Retinal pigment epithelial cell (primary cell): ENCODE measurements at places on chromosomes 3 and 15.
A peak's percentile ranks its signal among the peaks of the same experiment; 100 is the strongest.

- DNase-seq: peak; percentile 93
These were observed 571.8 kb downstream of the ZPLD1 start for GRCh38 chr3:103006526-103007183.

DNA sequence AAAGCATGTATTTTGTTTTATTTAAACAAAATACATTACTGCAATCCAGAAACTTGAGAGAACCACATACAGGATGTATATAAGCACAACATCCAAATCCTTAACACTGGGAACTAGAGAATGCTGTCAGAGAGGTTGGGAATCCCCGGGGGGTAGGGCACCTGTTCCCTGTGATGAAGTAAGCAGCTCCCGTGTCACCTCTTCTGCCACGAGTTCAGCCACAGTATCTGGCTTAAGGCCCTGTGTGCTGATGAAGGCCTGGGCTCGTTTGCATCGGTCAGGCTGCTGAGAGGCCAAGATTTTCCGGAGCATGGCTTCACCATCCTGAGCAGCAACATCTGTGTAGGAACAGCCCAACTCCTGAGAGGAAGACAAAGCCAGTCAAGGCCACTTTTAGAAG lies 36.4 kb downstream of the EIF3J start:
- DNase-seq: no peak

DNA sequence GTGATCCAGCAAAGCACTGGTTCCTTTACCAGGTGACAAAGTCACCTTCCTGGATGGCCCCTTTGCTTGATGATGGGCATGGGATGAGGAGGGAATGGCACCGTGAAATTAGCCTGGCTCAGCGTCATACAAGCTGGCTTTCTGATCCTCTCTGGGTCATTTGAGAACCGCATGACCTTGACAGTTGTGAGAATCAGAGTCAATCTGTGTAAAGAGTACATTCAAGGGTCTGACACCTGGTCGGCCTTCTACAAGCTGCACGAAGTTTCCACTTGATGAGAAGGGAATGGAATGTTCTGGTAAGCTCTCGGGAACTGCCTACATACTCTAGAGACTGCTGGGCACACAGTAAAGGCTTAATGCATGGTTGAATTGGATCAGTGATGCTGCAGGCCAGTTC lies 319.8 kb upstream of the TLE3 start:
- DNase-seq: no peak

- DNase-seq: no peak
These were observed 295.8 kb downstream of the MAGI1 start for GRCh38 chr3:65742914-65743313.

GRCh38 chr3:148756311-148756710 lies 58.6 kb downstream of the AGTR1 start:
- no peak for DNase-seq

DNA sequence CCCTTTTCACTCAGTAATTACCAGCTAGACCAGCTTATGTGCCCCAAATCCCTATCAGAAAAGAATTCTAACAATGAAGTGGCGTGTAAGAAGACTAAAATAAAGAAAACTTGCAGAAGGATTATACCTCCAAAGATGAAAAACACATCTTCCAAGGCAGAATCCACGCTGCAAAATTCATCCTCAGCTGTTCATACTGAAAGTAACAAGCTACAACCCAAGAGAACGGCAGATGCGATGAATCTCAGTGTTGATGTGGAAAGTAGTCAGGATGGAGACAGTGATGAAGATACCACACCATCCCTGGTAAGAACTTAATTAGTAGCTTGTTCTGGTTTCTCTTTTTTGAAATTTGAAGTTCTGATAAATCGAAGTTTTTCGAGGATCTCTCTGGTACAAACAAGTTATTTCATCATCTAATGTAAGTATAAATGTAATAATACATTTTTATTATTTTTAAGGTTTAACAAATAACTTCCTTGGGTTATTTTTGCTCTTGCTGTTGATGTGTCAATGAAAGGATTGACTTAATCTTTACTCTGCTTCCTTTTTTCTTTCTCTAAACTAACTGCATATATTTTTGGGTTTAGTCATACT lies 1.4 kb downstream of the WDR76 start:
- DNase-seq: no peak

DNA sequence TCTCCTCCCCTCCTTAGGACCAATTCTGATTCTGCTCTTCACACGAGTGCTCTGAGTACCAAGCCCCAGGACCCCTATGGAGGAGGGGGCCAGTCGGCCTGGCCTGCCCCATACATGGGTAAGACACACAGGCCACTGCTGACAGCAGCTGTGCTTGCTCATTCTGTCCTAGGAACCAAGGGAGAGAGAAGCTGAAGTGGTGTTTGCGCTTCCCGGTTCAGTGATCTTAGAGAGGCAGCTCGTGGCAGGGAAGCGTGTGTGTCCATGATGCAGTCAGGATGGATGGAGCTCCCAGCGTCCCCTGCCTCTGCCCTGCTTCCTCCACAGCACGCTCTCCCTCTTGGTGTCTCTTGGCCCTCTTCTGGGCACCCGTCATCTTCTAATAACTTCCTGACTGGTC lies 77.6 kb downstream of the CRTC3 start:
- DNase-seq: no peak

- no peak for DNase-seq
These were observed 361.9 kb upstream of the TRIM42 start for GRCh38 chr3:140315955-140316354.

DNA sequence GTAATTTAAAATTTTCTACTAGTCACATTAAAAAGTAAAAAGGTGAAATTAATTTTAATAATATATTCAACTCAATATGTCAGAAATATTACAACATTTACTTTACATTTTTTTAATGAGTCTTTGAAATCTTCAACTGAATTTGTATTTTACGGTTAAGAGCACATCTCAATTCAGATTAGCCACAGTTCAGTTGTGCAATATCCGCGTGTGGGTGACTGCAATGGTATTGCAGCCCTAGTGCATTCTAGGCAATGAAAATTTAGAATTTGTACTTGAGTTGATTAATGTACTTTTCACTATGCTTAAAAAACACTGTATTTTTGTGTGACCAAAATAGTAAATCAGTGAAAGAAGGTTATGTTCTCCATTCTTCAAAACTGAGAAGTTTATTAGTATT lies 57.3 kb downstream of the CEP63 start:
- DNase-seq: peak; percentile 1

DNA sequence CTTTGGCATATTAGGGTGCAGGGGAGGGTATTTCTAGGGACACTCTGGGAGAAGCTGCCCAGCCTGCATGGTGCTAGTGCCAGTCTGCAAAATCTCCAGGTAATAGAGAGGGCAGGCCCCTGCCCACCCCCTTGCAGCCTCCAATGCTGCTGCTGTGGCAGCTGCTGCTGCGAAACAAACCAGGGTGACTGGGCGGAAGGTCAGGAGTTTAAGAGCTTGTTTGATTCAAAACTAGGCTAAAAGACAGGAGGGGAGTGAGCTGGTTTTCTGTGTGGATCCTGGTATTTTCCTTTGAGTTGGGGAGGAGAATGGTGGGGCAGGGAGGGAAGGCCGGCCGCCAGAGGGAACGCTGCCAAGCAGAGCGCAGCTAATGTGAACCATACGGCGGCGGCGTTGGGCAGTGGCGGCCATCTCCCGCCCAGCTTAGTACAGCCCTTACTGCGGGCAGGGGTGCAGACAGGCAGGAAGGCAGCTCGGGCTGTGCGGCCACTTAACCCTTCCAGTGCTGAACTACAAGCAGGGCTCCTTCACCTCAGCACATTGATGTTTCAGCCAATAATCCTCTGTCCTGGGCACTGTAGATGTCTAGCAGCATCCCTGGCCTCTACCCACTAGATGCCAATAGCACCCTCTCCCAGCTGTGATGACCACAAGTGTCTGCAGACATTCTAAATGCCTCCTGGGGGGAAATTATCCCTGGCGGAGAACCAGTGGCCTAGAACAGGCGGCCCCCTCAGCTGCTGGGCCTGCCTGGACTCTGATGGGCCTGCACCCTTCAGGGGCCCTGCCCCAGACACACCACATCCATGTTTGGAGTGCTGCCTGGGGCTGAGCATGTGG lies 125.7 kb downstream of the EEFSEC start:
- DNase-seq: peak; percentile 29

DNA sequence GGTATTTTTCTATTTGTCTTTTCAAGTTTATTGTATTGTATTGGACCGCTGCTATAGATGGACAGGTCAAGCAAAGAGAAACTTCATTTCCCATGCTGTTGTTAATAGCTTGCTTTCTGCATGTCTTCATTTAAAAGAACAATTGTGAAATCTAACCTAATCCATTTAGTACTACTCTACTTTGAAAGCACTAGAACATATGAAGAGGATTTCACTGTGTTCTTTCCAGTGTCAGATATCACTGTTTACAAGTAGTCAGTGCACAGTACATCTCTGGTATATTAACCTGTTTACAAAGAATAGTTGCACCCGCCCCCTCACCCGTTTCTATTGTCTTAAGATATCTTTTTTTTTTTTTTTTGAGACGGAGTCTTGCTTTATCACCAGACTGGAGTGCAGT lies 21.8 kb upstream of the EDEM1 start:
- no peak for DNase-seq

DNA sequence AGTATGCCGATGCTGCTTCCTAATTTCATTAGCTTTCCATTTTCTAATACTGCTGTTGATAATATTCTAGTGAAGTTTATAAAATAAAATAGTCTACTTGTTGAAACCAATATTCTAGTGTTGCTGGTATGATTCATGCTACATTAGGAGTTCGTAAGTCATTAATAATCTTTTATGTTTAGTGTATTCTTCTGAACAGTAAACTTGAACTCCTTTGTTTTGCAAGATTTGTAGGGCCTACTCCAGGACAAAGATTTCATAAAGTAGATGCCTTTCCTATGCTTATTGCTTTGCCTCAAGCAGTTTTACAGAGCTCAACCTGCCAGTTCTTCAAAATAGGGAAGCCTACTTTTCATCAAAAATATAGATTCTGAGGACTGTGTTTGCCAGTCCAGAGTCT lies 111.5 kb downstream of the RSRC1 start:
- no peak for DNase-seq

DNA sequence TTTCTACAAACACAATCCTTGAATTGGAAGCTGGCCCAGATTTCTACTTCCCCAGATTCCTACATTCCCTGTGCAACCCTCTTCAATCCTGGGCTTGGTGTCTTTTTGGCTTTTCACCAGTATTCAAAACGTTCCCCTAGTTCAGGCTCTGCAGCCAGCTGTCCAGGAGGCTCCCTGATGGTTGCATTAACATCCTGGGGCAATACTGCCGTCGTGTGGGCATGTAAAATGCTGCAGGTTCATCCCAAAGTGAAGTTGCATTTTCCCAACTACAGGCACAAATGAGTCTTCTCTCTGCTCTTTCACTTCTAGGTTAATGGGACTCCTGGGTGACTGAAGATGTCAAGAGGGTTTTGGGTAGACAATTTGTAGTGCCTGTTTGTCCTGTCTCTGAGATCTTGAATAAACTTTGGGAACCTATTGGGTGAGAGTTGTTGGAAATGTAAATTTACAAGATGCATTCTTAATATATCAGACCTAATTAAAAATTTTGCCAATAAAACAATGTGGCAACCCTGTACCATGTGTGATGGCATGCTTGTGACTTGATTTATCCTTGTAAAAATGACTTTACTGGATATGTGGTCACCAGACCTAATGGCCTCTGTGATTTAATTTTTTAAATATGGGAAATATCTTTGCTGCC lies 28.6 kb downstream of the SOX14 start:
- DNase-seq: no peak

GRCh38 chr3:57753016-57753415 lies 3.1 kb upstream of the SLMAP start:
- DNase-seq: no peak

DNA sequence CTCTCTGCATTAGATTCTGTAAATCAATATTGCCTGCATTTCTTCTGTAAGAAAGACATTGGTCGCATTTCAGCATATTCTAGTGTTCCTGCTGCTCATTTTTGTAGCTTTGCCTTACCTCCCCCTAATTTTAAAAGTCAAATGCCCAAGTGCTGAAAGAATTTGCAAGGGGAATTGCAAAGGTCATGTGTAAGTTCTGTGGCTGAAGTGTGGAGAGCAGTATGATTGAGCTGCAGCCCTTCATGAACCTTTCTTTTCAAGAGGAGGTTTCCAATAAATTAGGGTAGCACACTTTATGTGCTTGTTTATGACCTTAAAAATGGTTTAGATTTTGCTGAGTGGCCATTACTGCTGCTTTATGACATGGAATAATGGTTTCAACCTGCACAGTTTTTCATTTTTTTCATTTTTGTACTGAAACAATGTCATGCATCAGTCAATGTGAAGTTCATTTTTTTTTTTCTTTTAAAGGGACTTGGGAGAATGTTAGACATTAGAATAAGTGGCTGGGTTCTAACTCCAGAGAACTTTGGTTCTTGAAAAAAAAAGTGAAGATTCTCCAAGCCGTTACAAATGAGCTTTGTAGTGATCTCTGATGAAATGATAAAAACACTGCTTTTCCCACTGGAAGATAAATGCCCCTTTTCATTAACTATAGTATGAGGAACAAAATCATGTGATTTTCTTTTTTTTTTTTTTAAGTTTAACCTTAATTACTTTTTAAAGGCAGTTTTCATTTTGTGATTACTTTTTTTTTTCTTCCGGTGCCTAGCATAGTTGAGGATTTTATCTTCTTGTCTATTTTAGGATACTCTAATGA lies 99.6 kb downstream of the MITF start:
- DNase-seq: no peak

DNA sequence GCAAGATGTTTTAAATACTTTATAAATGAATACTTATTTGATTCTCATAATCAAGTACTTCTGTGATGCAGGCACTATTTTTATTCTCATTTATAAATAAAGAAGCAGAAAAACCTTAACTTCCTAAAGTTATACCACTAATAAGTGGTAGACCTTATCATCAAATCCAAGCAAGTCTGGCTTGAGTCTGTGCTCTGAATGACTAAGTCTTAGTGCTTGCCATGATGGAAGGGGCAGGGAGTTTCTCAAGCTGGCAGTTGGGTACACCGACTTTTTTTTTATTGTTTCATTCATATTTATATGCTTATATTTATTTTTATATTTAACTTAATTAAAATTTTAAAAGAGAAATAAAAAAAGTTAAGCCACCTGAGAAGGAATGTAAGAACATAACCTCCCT lies 23.6 kb downstream of the SLMAP start:
- no peak for DNase-seq

DNA sequence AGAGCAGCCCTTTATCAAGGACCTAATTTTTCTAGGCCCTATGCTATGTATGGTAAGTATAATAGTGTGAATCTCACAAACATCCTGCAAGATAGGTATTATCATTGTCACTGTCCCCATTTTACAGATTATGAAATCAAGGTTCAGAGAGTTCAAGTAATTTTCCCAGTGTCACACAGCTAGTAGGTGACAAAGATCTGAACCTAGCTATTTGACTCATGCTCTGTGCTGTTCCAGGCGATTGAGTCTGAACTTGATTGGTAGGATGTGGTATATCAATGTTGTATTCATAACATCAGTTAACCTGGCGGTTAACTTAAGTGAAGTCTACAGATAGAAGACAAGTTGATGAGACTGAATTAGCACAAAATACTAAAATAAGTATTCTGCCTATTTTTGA lies 229.9 kb downstream of the CHST2 start:
- no peak for DNase-seq

GRCh38 chr15:75397494-75397893 lies 29.1 kb upstream of the MAN2C1 start:
- no peak for DNase-seq
